ENCODE measurements at places on chromosomes 3 and 15.
A peak's percentile ranks its signal among the peaks of the same experiment; 100 is the strongest.

DNA sequence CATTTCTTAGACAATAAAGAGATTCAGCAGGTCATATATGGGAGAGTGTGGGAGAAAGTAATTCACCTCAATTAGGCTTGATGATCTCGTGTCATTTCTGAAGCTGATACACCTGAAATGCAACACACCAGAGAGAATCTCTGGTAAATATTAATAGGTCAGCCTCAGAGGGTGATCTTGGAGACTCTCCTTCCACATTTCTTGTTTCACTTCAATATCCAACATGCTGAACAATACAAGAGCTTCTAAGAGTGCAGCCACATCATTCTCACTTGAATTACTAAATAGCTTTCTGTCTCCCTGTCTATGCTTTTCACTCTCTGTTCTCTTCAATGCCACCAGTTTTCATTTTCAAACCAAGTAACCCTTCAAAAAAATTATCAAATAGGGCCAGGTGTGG lies 71.1 kb upstream of the GK5 start:
- no peak for DNase-seq

DNA sequence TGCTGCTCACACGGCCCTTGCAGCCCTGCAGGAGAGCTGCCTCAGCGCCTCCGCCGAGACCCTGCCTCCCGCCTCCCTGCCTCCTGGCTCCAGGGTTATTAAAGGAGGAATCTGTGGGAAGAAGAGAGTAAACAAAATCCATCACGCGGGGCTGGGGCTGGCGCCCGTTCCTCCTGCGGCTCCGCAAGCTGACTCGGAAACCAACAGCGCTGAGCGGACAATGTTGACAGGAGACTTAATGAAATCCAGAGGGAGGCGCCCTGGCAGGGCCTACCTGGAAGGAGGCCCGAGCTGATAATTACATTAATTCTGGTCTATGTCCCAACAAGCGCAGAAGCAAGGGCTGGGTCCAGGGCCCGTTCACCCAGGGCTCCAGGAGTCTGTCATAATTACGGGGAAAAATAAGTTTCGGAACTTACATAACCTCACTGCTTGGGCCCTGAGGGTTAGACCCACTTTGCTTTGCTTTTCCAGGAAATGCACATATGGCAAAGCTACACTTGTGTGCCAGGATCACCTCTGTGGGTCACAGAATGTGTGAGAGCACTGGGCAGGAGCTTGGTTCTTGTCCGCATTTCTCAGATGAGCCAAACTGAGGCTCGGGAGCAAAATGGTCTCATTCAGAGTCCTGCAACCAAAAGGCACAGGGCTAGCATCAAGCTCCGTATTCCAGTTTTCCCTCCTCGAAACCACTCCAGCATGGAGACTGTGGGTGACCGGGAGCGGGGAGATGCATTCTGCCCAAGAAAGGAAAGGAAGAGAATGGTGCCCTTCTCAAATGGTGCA lies 43.8 kb upstream of the SLC6A6 start:
- DNase-seq, result peak; percentile 78

DNA sequence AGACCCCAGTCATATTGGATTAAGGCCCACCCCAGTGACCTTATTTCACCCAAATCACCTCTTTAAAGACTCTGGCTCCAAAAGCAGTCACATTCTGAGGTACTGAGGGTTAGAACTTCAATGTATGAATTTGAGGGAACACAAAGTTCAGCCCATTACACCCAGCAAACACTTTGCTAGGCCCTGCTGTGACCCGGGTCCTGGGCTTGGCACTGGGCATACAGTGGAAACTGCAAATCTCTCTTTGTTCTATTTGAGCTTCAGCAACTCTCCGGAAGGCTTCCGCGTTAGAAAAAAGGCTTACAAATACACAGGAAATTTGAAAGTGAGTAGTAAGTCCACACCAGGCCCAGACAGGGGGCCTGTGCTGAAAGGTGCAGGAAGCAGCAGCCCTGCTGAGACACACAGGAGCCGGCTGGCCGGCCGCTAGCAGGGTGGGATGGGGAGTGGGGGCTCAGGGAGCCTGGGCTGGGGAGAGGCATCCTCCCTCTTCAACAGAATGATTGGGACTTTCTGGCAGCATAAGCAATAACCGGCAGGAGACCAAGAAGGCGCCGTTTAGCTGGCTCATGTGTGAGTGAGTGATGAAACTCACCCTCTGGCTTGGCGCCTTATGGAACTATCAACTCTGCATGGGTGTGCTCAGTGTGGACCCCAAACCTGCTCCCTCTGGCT lies 13.0 kb downstream of the LIPC start:
- DNase-seq, result no peak

DNA sequence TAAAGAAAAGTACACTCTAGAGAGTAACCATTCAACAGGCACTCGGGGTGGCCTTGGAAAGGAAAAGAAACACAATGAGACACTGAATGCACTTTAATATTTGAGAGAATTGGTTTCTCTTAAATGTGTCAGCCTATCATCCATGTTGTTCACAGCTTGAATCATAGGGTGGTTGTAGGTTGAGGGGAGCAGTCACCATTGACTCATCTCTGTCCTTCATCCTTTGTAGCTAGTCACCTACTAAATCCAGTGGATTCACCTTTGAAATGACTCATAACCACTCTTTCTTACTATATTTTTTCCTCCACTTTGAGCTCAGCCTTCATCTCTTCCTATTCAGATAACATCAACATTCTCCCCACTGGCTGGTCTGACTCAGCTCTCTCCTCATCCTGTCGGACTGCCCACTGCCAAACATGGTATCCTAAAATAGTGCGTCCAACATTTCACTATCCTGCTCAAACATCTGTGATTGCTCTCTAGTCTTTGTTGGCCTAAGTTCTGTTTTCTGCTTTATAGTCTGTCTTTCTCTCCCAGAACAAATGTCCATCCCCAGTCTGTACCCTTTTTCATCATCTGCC lies 182.7 kb upstream of the GADL1 start:
- peak; percentile 79 for DNase-seq

- DNase-seq, result no peak
These were observed 353.3 kb upstream of the SUCLG2 start for GRCh38 chr3:68007621-68008226.

DNA sequence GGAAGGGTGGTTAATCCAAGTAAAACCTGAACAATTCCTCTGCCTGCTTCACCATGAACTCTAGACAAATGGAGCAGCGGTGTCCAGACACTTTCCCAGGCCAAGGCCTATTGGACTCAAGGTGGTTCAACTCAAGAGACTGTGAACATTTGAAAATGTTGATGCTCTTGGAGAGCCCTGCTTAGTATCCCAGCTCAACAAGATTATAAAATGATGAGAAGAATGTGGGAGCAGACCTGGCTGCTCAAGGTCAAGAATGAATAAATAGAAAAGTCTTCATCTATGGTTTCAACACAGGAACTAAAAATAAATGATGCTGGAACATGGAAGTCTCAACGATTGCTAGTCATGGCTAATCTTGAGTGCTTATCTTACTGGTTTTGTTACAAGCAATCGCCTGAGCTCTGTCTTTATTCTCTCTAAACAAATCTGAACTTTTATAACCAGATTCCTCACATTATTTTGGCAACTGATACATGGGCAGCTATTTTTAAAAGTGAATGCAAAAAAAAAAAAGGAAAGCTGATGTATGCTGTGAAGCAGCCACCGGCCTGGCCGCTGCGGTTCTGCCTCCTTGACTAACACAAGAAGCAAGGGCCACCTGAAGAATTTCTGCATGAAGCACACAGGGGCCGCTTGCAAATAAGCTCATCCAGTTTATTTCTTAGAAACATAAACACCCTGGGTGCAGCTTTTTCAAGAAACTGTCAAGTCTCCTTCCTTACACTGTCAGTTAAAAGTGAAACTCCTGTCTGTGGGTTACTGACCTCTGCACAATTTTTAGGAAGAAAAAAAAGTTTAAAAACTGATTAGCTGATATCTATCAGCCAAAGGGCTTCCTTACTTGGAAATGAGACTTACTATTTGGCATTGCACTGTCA lies 120.1 kb upstream of the ARHGEF3 start:
- peak; percentile 15 for DNase-seq

GRCh38 chr3:49004352-49005302 lies 2.6 kb upstream of the WDR6 start:
- no peak for DNase-seq

DNA sequence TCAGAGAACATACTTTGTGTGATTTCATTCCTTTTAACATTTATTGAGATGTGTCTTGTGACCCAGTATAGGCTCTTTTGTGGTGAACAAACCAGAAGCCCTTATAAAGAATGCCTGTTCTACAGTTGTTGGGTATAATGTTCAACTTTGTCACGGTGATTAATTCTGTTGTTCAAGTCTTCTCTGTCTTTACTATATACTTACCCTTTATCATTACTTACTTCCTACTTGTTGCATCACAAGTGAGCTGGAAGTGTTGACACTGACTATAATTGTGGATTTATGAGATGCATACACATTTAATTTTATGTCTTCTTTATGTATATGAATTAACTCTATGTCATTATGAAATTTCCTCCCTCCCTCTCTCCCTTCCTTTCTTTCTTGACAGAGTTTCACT lies 59.7 kb upstream of the TBL1XR1 start:
- DNase-seq, result peak; percentile 24

GRCh38 chr15:32936283-32936918 lies 218.6 kb downstream of the GREM1 start:
- peak; percentile 69 for DNase-seq
